ENCODE measurements at places on chromosomes 4 and X.

DNA sequence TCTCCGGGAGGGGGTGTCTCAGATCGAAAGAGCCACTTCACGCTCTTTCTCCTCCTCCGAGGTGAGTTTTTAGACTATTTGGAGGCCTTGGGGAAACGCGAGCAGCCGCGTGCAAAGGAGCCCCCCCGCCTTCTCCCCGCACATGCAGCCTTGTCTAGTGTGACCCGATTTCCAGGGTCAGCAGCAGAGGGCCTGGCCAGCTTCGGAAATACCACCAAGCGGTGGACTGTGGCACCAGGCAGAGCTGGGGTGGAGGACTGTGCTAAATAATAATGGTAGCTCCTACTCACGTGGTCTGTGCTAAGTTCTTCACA lies 79.3 kb upstream of the BCOR start:
- peak; percentile 67 for DNase-seq

- no peak for DNase-seq
These were observed 130.9 kb upstream of the CASK start for GRCh38 chrX:42054256-42054655.

DNA sequence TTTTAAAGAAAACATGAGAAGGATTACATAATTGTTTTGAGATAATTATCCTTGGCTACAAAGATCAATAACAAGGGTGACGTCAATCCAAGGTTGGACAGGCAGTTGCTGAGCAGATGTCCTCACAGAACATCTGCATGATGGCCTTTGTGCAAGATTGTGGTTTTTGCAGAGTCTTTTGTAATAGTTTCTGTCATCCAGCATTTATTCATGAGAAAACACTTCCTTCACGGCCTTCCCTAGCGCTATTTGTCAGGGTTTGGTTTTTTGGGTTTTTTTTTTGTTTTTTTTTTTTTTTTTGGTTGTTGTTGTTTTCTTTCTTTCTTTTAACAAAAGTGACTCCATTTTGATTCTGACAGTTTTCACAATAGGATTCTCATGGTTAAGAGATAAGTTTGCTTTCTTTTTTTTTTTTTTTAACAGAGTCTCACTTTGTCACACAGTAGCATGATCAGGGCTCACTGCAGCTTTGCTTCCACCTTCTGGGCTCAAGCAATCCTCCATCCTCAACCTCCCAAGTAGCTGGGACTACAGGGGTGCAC lies 31.5 kb upstream of the ELF2 start:
- DNase-seq: no peak

GRCh38 chr4:38236003-38236402 lies 275.8 kb downstream of the PTTG2 start:
- DNase-seq: no peak

GRCh38 chrX:2875798-2876399 lies 47.2 kb downstream of the GYG2 start:
- no peak for DNase-seq

DNA sequence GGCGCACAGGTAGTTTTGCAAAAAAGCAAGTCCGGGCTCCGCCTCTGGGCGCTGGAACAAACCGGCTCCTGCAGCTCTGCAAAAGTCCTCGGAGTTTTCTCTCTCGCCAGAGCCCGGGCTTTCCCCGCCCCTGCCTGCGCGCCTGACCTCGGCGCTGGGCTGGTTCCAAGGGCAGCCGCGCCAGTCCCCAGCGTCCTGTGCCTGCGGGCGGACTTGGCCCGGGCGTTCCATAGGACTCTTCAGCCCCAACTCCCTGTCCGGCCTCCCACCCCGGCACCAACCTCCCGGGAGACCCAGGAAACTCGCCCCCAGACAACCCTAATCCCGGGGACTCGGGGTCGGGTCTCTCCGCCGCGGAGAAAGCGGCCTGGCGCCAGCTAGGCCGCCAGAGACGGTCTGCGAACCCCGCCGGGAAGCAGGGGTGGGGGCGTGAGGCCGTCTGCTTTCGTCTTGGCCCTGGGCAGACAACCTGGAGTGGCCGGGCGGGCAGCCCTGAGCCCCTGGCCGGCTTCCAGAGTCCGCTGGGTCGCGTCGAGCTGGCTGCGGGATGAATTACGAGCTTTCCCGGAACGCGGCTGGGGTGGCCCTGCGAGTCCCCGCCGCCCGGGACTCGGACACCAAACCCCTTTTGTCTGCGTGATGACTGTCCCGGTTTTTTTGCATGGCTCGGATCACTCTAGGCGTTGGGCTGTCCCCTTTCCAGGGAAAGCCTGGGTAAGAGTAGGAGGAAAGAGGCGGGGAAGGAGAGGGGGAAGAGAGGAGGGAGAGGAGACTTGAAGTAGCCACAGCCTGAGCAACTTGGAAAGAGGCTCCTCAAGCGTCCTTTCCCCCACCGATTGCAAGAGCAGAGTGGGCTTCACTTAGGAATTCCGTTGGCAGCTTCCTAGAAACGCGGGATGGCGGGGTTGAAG lies 916 bp downstream of the MXRA5 start:
- peak; percentile 54 for DNase-seq

DNA sequence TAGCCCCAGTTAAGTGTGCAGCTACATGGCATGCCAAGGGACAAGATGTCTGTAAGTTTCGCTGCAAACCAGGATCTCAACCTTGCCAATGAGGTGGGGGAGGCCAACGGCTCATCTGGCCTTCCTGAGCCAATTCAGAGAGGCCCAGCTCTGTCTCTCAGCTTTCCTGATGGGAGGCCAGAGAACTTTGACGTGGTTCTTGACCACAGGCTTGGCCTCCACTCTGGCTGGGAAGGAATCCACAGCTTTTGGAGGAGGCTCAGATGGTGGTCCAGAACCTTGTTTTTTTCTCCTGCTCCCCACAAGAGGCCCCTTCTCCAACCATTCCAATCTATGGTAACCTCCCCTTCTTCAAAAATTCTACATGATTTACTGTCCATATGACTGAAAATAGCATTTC lies 9.8 kb downstream of the CAPN6 start:
- DNase-seq: no peak

GRCh38 chrX:106952988-106953387 lies 32.8 kb downstream of the CLDN2 start:
- DNase-seq: peak; percentile 22

DNA sequence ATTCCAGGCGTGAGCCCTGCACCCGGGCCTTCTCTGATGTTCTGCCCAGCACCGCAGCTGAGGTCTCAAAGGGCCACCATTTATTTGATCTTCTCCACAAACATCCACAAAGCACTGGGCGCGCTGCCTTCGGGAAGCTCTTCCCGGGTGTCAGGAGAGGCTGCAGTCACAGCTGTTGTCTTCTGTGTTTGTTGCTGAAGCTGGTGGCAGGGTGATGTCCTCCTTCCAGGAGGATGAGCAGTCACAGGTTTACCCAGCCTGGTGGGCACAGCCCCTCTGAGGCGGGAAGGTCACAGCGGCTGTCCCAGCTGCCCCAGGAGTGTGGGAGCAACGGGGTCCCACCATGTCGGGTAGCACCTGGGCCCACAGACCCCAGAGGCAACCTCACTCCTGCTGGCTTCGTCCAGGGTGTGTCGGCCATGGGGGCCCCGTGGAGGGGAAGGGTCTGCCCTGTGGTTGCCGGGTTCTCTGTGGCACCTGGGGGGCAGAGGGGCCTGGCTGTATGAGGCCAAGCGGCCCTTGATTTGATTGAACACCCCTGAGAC lies 27.6 kb downstream of the FGFRL1 start:
- DNase-seq: no peak

GRCh38 chrX:122272011-122272410 lies 912.1 kb upstream of the GRIA3 start:
- DNase-seq: peak; percentile 1

GRCh38 chr4:72323227-72323626 lies 245.8 kb downstream of the ADAMTS3 start:
- DNase-seq: no peak

DNA sequence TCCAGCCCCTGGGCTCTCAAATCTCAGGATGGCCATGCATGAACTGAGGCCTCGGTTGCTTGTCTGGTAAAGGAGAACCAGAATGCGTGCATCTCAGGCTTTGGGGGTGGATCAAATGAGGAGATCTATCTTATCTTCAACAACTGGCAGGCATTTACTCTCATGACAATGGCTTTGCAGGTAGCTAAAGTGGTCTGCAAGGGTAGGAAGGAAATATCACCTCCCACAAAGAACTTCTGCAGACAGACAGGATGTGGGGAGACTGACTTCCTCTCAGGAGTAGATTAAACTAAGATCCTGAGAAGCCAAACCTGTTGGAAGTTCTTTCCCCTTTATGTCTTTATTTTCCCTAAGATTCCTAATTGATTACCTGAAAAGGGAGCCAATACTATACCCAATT lies 7.8 kb downstream of the LDB2 start:
- no peak for DNase-seq

DNA sequence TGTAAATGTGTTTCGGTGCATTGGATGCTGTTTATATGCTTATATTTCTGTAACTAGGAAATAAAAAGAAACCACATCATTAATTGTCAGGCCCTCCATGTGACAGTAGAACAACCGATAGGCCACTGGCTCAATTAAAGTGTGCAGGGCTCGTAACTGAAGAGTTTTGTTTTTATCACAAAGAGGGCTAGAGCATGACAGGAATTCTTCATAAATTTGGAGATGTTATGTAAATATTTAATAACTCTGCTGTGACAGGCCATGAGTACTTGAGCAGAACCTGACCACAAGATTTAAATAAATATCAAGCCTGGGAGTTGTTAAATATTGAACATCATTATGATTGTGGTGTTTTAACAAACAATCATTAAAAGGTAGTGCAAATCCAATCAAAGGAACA lies 55.9 kb downstream of the MID1 start:
- no peak for DNase-seq

- peak; percentile 63 for DNase-seq
These were observed 55.0 kb upstream of the PAK3 start for GRCh38 chrX:111041018-111041462.

GRCh38 chr4:81919810-81920209 lies 448.1 kb upstream of the RASGEF1B start:
- DNase-seq: no peak

GRCh38 chr4:28565396-28565795 lies 1704.8 kb downstream of the STIM2 start:
- DNase-seq: peak; percentile 3

DNA sequence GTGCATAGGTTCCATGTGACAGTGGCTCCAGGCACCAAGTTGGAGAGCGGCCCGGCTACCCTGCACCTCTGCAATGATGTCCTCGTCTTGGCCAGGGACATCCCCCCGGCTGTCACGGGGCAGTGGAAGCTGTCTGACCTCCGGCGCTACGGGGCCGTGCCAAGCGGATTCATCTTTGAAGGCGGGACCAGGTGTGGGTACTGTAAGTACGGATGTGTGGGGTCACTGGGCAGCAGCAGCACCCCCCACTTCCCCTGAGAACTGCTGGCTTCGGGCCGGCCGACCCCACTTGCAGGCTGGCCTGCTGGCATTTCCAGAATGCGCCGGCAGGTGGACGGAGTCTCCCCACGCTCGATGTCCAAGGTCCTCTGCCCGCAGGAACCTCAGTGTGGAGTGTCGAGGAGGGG lies 13.2 kb downstream of the DOK7 start:
- DNase-seq: no peak

GRCh38 chr4:77501240-77501639 lies 104.4 kb upstream of the CXCL13 start:
- DNase-seq: no peak

- no peak for DNase-seq
These were observed 455.4 kb upstream of the ADGRL3 start for GRCh38 chr4:60744767-60745166.

DNA sequence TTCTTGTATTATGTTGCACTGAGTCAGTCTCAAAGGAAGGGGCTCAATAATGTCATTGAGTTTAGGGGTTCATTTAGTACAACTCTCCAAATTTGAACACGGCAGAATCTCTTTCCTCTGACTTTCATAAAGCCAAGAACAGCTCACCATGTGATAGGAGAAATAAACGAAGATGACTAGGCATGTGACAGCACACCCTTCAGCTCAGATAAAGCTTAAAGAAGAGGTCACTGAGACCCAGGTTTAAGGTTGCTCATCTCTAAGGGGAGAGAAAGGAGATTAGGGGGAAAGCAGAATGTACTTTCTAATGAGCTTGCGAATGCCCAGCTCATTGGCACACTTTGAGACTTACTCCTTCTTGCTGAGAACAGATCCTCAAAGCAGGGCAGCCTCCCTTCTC lies 89.0 kb downstream of the PLAC1 start:
- no peak for DNase-seq

- DNase-seq: peak; percentile 8
These were observed 66.6 kb downstream of the ENOX2 start for GRCh38 chrX:130836447-130836846.

GRCh38 chr4:179028321-179028720 lies 1586.1 kb upstream of the AGA start:
- no peak for DNase-seq

- DNase-seq: no peak
These were observed 22.4 kb upstream of the MXD4 start for GRCh38 chr4:2284161-2284933.

DNA sequence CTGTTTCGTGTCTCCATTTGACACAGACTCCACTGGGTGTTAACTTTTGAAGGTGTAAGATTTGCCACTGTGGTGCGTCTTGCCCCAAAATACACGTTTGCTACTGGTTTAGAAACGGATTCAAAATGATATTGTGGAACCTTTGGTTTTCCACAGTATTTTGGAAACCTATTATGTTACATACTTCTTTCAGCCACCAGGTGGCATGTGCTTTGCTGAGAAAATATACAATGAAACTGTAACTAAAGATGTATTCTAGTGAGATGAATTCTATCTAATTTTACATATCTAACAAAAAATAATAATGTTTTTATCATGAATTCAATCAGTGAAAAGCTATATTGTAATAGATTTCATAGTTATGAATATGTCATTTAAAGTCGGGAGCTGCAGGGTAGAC lies 28.4 kb upstream of the SLITRK4 start:
- peak; percentile 31 for DNase-seq

DNA sequence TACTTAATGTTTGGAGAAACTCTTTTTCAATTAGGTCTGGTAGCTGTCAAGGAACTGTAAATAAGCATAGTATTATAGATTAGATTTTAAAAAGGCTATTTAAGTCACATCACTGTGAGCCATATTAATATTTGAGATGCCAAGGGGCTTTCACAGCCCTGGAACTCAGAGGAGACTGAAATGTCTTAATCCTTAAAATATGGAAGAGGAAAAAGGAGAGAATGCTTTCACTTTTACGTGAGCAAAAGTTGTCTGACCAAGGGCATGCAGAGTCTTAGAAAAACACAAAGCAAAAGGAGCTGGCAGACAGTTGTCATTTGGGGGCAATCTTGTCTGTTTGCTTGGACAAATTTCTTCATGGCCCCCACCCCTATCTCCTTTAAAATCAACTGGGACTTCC lies 253.2 kb upstream of the IGFBP7 start:
- DNase-seq: no peak

GRCh38 chr4:169485791-169486742 lies 126.3 kb downstream of the NEK1 start:
- DNase-seq: peak; percentile 88

DNA sequence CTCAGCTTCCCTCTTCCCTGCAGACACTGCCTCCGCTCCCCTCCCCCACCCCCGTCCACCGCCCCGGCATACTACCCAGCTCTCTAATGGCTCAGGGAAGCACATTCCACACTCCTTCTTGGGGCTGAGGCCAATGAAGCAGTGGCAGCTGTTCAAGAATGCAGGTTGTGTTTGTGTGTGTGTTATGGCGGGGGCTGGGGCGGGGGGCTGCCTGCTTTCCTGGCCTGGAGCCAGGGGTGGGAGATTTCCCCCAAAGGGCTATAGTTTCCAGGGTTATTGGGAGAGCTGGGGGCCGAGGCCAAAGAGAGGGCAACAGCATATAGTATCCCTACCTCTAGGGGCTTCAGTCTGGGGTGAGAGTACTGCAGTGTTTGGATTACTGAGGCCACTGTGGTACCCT lies 149.4 kb downstream of the EFNB1 start:
- DNase-seq: peak; percentile 73

- no peak for DNase-seq
These were observed 179.2 kb upstream of the PCDH18 start for GRCh38 chr4:137711502-137711901.

- DNase-seq: no peak
These were observed 123.5 kb upstream of the JADE1 start for GRCh38 chr4:128686032-128686465.

Data from eye (tissue), 1 donor.